ENCODE measurements at places on chromosomes 12 and 14.

DNA sequence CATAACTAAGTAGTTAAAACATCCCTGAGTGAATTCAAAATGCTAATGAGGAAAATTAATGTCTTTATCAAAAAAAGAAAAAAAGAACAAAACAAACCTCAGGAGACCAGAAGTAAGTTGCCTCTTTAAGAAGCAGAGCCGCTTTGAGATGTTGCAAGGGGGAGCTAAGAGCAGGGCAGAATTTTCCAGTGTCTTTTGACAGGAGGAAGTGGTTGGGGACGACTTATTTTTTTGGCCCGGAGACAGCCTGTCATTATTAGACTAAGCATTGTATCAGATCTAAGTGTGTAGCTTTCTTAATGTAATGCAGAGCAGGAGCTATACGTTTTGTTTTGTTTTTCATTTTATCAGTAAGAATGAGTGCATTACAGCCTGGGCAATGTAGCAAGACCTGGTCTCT, 206.6 kb downstream of the CACNA1C start:
- DNase-seq: no peak

GRCh38 chr12:133156125-133156690, 25.1 kb upstream of the ZNF268 start:
- DNase-seq: no peak

DNA sequence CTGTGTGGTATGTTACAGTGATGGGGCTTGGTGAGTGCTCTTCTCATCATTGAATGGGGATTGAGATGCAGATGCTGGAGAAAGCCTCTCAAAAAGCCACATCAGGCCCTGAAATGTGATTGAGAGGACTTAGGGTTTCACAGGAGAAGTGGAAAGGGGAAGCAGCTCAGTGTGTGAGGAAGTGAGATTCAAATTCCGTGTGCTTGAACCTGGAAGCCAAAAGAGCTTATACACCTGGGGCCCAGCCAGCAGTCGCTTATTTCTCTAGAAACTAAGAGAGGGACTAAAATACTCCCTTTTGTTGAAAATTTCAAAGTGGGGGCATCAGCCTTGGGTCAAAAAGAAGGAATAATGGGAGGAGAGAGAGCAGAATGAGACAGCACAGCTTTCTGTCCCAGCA, 39.1 kb upstream of the GZMB start:
- DNase-seq: no peak

- peak; percentile 64 for DNase-seq
Observed at GRCh38 chr12:4562034-4562657, at the start of gene DYRK4. DYRK4 (plus strand) TSS chr12:4562208; CDS start chr12:4562246, 38 bp downstream.

DNA sequence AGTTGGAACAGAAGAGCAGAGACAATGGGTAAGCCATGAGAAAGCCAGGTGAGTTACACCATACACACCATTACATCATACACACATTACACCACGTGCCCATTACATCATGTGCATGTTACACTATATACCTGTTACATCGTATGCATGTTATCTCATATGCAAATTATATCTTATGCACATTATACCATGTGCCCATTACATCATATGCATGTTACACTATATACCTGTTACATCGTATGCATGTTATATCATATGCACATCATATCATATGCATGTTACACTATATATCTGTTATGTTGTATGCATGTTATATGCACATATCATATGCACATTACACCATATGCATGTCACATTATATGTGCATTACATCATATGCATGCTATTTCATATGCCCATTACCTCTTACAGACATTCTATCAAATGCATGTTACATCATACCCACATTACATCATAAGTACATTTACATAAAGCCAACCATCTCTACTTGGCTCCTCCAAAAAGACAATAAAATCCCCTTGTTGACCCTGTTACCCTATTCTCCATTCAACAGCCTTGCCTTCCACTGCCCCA, 207.2 kb downstream of the KSR2 start:
- no peak for DNase-seq

- DNase-seq: no peak
Observed at GRCh38 chr12:100688451-100688864, 106.1 kb upstream of the ANO4 start.

DNA sequence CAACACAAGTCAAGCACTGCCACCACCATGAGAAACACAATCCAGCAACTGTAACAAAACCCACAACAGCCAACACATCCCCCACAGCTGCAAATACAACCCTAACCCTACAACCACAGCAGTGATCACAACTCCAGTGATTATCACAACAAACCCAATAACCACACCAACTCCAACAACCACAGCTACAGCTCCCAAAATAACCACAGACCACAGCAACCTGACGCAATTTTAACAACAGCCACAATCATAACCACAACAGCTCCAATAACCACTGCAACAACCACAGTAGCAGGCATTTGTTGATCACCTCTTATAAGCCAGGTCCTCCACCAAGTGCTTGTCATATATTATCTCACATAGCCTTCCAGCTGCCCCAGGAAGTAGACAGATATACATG, 42.2 kb upstream of the FAM181A start:
- DNase-seq: no peak

DNA sequence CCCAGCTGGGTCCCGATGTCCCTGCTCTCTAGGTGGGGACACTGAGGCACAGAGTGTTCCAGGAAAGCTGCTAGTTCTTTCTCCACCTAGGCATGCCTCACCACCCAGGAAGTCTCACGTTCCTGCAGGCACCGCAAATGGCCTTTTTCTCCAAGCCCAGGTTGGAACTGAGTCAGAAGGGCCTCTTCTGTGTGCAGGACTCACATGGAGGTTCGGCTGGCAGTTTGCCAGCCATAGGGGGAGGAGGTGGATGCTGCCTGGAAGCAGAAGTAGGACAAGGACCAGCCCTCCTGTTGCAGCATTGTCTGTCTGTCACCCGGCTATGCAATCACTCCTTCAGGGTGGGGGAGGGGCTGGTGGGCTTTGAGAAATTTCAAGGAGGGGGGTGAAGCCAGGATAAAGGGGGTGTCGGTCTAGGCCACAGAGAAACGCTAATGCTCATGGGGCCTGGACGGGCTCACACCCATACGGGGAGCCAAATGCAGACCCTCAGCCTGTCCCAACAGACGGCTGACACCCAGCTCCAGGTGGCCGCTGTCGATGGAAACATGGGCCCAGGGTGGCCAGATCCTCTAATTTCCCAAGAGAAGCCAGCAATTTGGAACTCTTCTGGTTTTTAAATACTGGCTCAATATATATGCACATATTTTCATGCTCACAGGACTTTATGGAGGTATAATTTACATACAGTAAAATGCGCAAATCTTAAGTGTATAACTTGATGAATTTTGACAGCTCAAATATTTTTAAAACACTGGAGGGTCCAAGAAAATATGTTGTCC, 120.5 kb downstream of the PHETA1 start:
- no peak for DNase-seq

DNA sequence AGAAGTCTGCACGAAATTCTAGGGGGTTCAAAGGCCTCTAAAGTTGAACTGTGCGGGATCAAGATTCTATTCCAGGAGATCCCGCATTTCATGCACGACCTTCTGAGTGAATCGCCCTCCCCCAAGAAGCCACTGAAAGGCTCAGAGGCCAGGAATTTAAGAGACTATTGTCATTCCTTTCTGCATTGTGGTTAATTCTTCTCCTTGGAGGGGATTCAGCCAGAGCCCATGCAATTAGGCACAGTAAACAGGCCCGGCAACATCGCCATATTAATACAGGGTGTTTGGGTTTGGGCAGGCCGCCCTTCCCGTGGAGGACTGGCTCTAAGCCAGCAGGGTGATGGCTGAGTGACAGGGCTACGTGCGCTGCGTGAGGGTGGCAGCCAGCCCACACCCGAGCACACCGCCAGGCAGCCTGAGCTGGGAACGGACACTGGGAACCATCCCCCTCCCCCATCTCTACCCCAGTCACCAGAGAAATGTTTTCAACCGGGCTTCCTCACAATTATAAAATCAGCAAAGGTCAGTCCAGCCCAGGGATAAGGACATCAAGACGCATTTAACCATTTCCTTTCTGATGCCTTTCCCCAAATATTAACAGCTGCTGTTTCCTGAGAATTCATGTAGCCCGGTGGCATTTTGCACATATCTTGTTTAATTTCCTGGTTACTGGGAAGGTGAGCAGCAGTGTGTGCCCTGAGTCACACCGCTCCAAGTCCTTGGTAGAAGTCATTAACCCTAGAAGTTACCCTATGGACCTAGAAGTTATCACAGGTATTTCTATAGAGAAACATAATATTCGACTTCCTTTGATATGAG, 12.5 kb downstream of the EGLN3 start:
- DNase-seq: no peak

DNA sequence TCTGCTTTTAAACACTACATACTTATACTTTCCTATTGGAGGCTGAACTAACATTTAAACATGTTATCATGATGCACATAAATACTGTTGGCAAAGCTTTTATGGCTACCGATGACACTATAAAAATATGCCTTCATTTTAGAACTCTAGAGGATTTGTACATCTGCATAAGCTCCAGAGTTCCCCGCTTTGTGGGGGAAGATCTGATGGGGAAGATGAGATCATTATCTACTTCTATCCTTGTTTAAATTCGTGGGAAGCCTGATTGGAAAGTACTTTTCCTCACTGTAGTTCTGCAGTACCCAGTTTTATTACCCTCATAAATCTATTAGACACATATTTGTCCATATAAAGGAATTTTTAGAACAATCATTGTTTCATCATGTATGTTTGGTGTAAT, 299.6 kb upstream of the ATP2B1 start:
- DNase-seq: no peak

- no peak for DNase-seq
Observed at GRCh38 chr12:30807695-30808034, 52.9 kb upstream of the CAPRIN2 start.

DNA sequence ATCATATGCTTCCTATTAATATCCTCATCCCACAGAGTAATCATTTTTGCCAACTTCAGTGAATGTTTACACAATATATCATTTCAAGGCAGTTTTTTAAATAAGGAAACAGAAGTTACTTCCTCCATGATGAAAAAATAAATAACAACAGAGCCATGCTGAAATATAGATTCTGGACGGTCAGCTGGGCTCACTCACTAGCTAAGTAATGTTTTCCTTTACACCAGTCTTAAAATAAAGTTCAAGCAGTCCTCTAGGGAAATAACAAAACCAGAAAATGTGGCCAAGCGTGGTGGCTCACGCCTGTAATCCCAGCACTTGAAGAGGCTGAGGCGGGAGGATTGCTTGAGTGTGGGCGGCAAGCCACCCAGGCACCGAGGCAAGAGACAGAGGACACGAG, 28.7 kb downstream of the AICDA start:
- no peak for DNase-seq

DNA sequence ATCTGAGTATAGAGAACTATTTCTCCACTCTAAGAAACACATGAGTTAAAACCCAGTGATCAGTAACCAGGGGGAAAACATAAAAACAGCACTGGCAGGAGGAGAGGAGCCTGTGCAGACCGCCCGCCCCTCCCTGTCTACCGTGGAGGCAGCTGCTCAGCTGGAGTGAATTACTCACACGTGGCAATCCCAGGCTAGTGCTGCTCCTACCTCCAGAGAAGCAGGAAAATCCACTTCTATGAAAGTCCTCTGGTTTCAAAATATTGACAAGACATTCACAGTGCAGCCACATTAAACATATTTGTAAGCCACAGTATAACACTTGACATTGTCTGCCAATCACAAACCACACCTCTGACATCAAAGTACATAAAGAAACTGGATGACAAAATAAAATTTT, 16.7 kb downstream of the TMEM132D start:
- no peak for DNase-seq

GRCh38 chr12:93743999-93744689, 67.0 kb downstream of the CRADD start:
- DNase-seq: no peak

GRCh38 chr12:68185598-68185997, 26.1 kb upstream of the IFNG start:
- no peak for DNase-seq

GRCh38 chr12:104805186-104805585, 152.9 kb downstream of the SLC41A2 start:
- DNase-seq: peak; percentile 69

GRCh38 chr12:87981495-87981894, 47.7 kb downstream of the C12orf50 start:
- peak; percentile 17 for DNase-seq

- peak; percentile 95 for DNase-seq
Observed at GRCh38 chr14:91947475-91948184, at the start of gene FBLN5. FBLN5 (minus strand) TSS chr14:91947694; CDS start chr14:91947229, 465 bp downstream.

DNA sequence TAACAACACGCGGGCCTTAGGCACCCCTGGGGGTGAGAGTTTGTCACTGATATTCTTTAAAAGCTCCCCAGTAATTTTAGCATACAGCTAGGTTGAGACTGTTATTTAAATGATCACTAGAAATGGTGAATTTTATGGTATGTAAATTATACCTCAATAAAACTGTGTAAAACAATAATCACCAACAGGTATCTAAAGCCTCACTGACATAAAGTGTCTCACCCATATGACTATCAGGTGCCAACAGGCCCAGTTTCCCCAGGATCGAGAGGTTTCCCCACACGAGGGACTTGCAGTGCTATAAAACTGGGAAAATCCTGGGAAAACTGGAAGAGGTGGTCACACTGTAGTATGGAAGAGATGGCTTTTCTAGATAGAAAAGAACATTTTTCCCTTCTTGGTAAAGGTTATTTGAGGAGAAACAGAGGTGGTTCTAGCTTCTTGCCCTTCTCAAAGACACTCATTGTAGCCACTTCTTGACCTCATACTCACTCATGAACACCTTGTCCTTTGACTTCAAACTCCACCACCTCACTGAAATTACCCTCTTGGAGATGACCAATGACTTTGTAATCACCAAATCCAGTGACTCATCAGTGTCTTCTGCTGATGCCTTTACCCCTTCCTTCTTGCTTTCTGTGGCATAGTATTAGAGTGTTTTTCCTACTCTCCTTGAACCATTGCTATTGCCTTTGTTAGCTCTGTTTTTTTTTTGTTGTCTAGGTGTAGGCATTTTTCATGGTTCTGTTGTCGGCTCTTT, 24.8 kb upstream of the NUBPL start:
- DNase-seq: no peak

GRCh38 chr12:6376079-6376869, 911 bp upstream of the SCNN1A start:
- DNase-seq: peak; percentile 78

- peak; percentile 35 for DNase-seq
Observed at GRCh38 chr14:64703395-64704142, 655 bp upstream of the PLEKHG3 start.

- DNase-seq: peak; percentile 94
Observed at GRCh38 chr12:6765634-6766581, at the start of gene PTMS. PTMS (plus strand) TSS chr12:6766363; CDS start chr12:6766706, 343 bp downstream.

- no peak for DNase-seq
Observed at GRCh38 chr12:4830556-4831210, 79.0 kb upstream of the KCNA1 start.

DNA sequence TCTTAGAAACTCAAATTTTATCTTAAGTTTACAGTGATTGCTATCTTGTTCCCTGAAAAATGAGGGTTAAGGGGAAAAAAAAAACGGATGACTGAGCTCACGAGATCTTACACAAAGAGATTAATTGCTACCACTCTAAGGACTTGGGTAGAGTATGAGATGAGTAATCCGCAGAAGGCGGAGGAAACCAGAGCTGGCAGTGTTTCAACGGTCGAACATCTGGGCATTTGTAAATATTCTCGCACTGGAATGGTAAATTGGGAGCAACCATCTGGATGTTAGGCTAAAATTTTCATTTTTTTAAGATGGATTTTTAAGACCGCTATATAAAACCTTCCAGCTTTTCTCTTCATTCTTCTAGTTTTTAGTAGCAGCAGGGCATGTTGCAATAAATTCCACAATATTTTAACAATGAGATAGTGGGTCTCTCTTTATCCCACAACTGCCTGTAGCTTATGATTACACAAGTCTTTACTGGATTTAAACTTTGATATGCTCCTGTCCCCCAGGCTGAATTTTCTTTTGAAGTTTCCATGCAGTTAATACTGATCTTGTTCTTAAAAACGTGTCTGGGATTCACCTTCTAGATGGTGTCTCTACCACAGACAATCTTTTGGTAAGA, 1324.1 kb downstream of the AACS start:
- peak; percentile 87 for DNase-seq

All from fibroblast of the aortic adventitia (primary cell).